Kasumi-1 (cell line): ENCODE measurements at places on chromosomes 4 and X.
A peak's percentile ranks its signal among the peaks of the same experiment; 100 is the strongest.

DNA sequence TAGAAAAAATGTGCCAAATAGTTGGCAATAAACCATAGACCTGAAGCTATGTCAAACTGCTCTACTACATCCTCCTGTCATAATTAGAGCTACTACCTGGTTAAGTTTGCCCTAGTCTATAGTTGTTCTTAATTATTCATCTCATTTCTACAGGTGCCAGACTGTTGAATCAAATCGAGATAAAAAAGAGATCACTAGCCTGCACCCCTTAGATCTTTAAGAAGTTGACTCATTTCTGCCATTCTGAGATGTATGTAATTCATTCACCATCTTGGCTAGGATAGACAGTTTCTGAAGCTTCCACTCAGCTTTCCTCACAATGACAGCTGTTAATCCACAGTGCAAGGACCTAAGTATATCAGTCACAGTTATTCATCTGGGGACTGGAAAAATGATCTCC is 452.1 kb upstream of the BOD1L1 start:
- DNase-seq = no peak

- DNase-seq = no peak
Measured at GRCh38 chr4:6086846-6087245, 68.6 kb upstream of the C4orf50 start.

GRCh38 chrX:18674788-18675735 is 3.2 kb upstream of the RS1 start:
- peak; percentile 46 for DNase-seq

DNA sequence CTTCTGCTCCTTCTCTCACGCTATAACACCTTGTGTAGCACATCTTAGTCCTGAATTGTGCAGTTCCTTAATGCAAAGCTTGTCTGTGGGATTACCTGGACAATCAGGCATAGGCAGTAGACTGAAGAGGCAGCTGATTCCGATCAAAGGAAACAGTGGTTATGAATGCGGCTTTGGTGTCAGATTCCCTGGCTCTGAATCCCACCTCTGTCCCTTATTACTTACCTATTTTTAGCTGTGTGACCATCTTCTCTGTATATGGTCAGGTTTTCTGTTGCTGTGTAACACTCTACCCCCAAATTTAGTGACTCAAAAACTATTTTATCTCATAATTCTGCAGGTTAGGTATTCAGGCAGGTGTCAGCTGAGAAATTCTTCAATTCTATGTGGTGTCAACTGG is 3.2 kb downstream of the ZBTB49 start:
- DNase-seq = no peak

DNA sequence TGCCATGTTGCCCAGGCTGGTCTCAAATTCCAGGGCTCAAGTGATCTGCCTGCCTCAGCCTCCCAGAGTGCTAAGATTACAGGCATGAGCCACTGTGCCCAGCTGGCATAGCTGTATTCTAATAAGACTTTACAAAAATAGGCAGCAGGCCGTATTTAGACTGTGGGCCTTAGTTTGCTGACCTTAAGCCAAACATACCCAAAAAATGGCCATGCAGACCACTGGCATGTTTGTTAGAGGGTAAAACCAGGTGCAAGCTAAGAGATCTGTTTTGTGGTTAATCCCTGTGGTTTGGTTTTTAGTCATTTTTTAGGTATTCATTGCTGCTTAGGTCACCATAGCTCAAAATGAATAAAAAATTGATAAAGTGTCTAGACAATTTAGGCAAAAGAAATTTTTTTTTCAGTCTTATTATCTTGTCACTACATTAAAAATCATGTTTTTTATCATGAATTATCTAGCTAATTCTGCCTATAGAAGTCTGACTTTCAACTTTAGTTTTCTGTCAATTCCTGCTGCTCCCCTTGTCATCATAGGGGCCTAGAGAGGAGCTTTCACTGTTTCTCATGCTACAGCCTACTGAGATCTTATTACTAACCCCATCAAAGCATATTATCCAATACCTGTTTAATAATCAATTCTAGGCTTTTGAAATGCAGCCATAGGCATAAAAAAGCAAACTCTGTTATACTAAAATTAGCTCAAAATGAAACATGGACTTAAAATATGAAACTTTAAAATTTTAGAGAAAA is 7.5 kb upstream of the SPINK2 start:
- no peak for DNase-seq

DNA sequence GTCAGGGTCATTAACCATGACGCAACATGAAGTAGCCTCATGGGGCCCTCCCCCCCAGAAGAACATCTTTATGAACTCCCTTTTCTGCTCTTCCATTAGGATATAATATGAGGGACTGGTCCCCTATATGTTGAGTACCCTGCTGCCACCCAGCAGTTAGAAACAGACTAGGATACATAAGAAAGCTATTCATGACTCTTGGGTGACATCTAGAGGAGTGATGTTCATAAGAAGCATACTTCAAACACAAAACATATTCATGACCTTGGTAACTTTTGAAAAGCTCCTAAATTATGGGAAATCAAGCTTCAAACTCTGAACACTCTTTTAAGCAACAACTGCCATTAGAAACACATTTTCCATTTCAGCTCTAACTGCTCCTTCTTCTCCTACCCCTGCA is 155.2 kb upstream of the SPIN4 start:
- DNase-seq = peak; percentile 64

- peak; percentile 81 for DNase-seq
Measured at GRCh38 chr4:139301821-139302611, at the start of gene NDUFC1. NDUFC1 (minus strand) TSS chr4:139302477; CDS start chr4:139295798, 6,679 bp downstream.
